ENCODE measurements at places on chromosomes 7 and 10. TPM values are rescaled to one million over a fixed set of nuclear protein-coding genes. Genes with fewer than 3 reads are reported as not detected.
A peak's percentile ranks its signal among the peaks of the same experiment; 100 is the strongest.

- DNase-seq: no peak
Observed at GRCh38 chr7:7868572-7868899, 100.1 kb upstream of the GLCCI1 start.

- no peak for DNase-seq
Observed at GRCh38 chr7:26787701-26788100, 76.7 kb downstream of the SKAP2 start.

DNA sequence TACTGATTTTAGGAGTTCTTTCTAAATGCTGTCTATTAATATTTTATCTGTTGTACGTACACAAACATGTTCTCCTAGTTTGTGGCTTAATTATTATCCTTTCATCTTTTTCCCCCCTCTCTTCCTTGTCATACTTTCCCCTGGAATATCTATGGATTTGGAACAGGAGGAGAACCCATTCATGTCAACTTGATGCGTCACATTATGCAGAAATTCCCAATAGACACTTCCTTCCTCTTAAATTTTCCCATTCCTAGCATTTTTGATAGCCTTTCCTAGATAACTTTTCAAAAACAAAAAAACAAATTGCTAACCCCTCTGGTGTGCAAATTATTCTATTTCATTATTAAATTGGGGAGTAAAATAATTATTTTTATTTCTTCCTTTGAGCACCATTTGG lies 36.2 kb downstream of the SLC35B4 start:
- no peak for DNase-seq

DNA sequence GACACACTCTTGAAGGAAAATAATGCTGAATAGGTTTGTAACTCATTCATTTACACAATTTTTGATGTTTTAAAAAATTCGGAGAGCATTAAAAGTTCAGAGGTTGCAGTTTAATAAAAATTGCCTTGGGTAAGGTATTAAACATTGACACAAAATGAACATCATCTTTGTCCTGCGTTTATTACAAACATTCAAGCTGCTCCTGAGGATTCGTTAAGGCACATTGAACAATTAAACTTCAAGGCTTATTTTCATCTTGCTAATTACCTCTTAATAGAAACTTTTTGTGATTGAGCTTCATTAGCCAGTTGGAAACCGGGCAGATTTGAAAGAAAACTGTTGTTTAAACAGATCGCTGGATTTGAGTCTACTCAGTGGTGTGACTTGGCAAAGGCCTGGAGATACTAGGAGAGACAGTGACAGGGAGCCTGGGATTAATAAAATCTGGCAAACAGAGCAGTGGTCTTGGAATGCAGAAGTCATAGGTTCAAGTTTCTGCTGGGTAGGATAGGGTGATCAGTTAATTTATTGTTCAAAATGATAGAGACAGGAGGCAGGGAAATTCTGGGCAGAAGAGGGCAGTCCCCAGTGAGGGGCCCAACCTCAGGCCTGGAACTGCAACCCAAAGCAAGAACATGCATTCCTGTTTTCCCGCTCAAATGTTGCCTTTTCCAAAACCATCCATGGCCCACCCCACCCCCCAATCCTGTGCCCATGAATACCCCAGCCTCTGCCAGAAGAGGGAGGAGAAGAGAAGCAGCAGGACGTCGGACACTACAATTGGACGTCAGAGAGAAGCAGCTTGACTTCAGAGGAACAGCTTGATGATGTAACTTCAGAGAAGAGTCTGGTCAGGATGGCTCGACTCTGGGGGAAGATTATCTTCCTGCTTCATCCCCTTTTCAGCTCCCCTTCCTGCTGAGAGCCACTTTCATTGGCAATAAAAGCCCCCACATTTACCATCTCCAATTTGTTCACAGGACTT lies 43.5 kb upstream of the SLC35G1 start:
- DNase-seq: no peak

DNA sequence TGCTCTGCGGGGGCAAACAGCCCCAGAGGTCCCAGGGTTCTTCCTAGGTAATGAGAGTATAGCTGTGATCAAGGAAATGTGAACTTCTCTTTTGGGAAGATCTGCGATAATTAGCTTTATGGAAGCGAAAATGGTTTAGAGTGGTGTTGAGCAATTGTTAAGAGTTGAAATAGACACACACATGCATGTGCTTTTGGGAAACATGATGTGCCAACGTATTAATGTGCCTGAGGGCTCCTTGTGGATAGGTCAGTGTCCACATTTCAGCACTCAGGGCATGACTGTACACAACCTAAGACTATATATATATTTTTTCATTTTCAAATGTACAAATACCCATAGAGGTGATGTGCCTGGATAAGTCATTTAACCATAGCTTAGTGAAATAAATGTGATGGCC lies 67.0 kb downstream of the GSDME start:
- DNase-seq: no peak

- peak; percentile 36 for DNase-seq
Observed at GRCh38 chr7:28093623-28094232, 86.9 kb downstream of the JAZF1 start.

DNA sequence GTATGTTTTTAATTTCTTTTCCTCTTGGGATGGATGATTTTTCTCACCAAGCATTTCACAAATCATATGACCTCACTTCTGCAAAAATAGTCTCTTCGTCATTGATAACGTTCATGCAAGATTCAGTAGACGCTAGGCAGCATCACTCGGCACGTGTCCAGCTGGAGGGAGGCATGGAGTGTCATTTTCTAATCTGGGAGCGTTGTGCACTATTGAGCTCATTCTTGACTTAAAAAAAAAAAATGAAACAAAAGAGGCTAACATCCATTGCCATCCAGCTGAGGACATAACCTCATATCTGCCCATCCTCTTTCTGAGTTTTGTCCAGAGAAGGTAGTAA lies 56.2 kb downstream of the COL17A1 start:
- DNase-seq: no peak

GRCh38 chr10:77072361-77072835 lies 565.2 kb downstream of the KCNMA1 start:
- DNase-seq: no peak

Gene AMPH
- not detected for total RNA-seq

Gene ZNF727
- 0.53 TPM for total RNA-seq

Gene HSPA12A
- 4.0 TPM for total RNA-seq
